ENCODE measurements at places on chromosomes 6 and 20.
A peak's percentile ranks its signal among the peaks of the same experiment; 100 is the strongest.

DNA sequence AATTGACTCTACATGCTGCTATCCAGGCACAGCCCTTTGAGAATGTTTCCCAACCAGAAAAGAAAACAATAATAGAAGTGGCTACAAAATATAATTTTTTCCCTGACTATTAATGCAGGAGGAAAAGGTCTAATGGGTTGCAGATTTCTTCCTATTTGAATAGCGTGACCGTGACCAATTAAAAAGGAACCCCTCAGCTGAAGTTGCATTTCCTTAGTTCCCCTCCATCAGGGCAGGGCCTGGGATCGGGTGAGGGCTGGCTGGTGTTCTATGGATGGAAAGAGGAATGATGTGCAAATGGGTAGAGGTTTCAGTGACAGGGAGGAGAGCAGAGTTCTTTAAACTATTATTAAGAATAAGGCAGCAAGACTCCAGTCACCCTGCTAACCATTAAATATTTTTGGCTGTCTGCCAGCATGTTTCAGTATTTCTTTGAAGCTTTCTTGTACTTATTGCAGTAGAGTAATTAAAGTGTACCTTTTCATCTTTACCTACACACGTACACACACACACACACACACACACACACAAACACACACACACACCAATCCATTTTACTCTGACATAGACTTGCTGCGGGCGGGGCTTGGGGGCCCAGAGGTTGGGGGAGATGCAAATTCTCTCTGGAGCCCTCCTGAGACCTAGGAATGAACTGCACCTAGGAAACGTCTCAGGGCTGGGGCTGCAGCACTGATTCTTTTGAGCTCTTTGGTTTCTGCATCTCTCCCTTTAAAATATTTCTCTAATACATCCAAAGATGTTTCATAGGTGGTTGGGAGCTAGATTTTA lies 154.8 kb upstream of the SLC35B3 start:
- no peak for DNase-seq

DNA sequence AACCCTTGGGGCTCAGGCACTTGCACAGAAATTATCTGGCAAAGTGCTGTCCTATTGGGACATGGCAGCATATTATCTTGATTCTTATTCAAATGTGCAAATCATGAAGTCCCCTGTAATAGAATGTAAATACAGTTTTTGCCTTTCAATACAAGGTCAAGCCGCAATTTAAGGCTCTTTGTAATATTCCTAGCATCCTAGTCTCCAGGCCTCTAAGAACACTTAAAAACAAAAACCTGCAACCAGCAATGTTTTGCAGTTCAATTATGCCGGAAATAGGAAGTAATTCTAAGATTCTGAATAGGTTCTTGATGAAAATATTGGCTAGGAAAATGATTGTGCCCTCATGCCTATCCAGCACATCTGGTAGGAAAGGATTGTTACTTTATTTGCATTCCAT lies 197.2 kb upstream of the IRAK1BP1 start:
- DNase-seq, result no peak

- no peak for DNase-seq
These were observed 270.8 kb downstream of the ARID1B start for GRCh38 chr6:157047951-157048350.

DNA sequence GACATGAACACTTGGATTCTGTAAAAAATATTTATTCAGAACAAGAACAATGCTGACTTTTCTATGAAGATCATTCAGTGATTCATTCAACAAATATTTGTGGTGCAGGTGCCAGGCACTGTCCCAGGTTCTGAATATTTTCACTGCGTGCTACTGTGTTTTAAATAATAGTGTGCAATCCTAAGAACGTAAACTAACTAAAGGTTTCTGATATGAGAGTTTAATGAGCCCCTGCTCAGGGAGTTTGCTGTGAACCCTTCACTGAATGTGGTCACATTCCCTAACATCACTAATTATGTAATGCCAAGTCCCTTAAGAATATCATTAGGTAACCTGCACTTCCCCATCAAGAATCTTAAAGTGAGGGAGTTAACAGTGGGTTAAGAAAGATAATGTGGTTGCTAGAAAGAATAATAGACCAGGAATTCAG lies 1.7 kb upstream of the TMEM170B start:
- no peak for DNase-seq

GRCh38 chr6:86107985-86108384 lies 465.3 kb upstream of the SYNCRIP start:
- no peak for DNase-seq

DNA sequence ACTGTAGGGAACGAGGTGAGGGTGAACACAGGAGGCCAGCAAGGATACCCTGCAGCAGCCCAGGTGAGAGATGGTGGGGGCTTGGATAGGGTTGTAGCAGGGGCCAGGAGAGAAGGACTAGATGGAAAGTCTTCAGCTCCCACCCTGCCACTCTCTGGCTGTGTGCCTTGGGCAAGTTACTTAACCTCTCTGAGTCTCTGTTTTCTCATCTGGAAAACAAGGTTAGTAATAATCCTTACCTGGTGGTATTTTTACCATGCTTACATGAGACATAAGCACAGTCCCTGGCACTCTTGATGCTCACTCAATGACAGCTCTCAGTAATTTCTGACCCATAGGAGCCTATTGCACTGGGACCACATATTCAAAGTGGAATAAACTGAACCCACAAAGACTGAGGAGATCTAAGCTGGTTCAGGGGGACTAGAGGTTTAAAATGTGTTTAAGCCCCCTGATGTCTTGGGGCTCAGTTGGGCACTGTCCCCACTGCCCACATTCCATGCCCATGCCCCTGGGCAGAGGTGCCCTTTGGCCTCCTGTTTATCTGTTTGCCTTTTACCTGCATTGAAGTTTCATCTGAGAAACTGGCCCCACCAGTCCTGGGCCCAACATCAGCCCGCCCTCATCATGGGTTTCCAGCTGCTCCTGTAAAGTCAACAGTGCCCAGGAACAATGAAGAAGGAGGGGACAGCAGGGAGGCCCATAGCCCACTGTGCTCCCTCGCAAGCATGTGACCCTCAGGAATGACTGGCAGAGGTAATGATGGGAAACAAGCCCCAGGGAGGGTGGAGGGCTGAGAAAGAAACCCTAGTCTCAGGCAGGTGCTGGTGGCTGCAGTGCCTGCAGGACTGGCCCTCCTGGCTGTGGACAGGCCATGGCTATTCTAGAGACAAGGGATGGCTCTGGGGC lies 104.0 kb downstream of the VEGFA start:
- no peak for DNase-seq

DNA sequence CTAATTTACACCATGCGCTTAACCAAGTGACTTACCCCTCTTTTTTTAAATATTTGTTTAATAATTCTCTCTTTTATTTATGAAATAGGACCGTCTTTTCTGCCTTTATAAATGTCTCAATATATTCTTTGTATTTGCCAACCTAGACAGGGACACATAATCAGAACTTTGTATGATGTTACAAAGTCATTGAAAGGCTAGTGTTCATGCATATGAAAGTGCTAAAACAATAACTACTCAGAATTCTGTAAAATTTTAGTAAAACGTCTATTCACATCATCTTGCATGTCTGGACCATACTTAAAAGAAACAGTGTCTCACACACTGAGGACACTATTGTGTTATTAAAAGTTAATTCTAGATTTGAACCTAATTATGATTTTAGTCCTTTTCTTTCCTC lies 41.1 kb upstream of the HBS1L start:
- DNase-seq, result no peak

GRCh38 chr6:8627085-8627861 lies 191.9 kb upstream of the SLC35B3 start:
- DNase-seq, result no peak

DNA sequence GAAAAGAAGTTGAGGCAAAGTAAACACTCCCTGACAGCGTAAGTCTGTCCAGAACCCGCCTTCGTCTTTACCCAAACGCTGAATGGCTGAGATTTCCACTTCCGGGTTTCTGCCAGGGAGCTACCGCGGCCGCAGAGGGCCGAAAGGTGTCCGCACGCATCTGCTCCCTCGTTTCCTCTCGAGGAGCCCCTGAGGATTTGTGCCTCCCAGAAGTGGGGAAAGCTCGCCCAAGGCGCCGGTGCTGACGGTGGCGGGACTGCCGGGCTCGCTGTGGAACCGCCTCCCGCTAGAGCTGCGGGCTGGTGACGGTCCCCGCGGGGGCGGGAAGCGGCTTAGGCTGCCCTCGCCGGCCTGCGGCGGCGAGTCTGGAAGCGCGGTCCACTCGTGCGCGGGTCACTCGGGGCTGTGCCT lies 1760.2 kb upstream of the DEFB115 start:
- DNase-seq, result no peak

DNA sequence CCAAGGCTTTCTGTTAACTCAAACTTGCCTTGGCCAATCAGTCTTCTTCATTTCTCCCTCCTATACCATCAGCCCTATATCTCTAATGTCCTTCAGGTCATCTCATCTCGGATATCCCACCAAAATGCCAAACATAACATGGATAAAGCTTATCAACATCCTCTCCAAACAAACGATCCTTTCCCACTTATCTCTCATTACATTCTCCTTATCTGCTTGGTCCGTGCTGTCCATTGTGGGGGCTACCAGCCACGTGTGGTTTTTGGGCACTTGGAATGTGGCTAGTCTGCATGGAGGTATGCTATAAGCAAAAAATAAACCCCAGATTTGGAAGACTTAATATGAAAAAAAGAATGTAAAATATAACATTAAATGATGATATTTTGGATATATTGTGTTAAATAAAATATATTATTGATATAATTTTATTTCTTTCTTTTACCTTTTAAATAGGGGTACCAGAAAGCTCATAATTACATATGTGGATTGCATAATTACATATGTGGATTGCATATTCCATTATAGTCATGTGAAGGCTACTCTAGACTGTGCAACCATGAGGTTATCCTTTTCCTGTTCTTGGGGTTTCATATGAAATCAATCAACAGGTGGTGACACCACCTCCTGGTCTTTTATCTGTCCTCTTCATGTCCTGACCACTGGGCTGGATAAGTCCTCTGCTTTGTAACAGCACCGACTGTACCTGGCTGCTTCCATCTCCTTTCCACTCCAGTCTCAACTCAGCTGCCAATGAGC lies 123.0 kb downstream of the CD83 start:
- no peak for DNase-seq

DNA sequence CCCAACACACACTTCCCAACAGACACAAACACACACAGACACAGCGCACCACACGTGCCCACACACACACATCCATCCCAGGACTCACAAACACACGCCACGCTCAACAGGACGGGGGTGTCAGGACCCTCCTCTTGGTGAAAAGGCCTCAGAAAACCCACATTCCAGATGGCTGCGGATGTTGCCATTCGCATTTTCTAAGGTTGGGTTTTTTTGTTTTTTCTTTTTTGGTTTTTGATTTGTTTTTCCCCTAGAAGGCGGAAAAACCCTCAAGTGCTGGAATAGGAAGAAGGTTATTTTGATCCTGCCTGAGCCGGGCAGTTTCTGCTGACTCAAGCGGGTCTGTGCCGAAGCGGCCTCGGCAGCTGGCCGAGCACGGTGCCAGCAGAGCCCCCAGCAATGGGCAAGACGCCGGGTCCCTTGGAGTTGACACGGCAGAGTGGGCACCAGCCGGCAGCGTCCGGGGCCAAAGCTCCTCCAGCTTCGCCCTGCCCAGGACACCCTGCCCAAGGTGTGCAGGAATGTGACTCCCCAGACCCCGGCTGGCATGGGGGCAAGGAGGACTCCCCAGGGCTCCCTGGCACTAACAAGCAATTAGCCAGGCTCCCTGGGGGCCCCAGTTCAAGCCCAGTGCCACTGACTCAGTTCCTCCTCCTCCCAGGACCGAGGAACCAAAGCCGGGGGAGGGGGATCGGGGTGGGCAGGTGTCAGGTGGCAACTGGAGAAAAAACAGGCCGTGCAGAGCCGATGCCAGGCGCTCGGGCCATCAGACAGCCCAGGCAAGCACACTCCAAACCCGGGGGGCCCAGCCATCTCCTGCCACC lies 40.9 kb upstream of the ZBP1 start:
- no peak for DNase-seq

GRCh38 chr6:124670801-124671200 lies 291.4 kb upstream of the RNF217 start:
- DNase-seq, result no peak

DNA sequence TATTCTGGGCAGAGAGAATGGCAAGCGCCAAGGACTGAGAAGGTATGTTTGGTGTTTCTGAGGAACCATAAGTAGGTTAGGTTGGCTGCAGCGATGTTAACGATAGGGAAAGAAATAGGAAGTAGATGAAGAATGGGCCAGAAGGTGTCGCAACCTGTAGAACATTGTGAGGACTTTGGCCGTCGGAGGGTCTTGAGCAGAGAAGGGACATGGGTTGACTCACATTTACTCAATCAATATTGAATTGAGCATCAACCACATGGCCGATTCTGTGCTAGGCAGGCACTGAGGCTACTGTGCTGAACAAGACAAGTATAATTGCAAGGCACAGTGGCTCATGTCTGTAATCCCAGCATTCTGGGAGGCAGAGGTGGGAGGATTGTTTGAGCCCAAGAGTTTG lies 26.8 kb upstream of the RPN2 start:
- no peak for DNase-seq

- no peak for DNase-seq
These were observed 104.1 kb upstream of the SLC35B3 start for GRCh38 chr6:8539453-8539852.

GRCh38 chr20:60255415-60255814 lies 297.2 kb downstream of the CDH26 start:
- DNase-seq, result no peak

- no peak for DNase-seq
These were observed 288.7 kb downstream of the CD109 start for GRCh38 chr6:73984571-73985210.

- DNase-seq, result no peak
These were observed 490 bp downstream of the IPCEF1 start for GRCh38 chr6:154356113-154356512.

- no peak for DNase-seq
These were observed 580.1 kb downstream of the TFAP2B start for GRCh38 chr6:51398793-51399192.

- DNase-seq, result peak; percentile 6
These were observed 53.5 kb upstream of the LRFN2 start for GRCh38 chr6:40640599-40641227.

GRCh38 chr6:73532293-73532692 lies 11.5 kb upstream of the EEF1A1 start:
- no peak for DNase-seq

DNA sequence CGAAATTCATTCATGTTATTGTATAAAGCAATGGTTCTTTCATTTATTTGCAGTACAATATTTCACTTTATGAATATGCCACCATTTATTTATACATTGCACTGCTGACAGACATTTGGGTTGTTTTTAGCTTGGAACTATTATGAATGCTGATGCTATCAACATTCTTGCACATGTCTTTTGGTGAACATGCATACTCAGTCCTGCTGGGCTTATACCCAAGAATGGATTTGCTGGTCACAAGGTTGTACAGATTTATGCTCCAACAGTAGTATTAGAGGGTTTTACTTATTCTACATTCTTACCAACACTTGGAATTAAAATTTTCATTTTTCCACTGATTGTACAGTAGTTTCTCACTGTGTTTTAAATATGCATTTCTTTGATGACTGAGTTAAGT lies 126.2 kb downstream of the PTPRK start:
- DNase-seq, result no peak
